ENCODE measurements at places on chromosomes 3 and 15. TPM values are rescaled to one million over a fixed set of nuclear protein-coding genes. Genes with fewer than 3 reads are reported as not detected.

DNA sequence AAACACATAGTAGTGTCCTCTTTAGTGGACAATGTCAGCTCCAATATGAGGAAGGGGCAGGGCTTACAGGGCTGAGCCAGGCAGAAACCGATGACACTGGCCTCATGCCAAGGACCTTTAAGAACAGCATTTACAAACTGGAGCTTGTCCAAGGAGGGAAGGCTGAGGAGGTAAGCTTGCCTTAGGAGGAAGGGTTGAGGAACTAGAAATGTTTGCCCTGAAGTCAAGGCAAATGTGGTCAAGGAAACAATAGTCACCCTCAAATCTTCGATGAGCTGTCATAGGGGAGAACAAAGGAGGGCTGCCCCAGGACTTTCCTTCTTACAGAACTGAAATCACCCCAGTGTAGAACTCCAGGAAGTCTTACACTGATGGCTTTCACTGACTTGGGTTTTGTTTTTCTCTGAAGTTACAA, 136.4 kb downstream of the LIPC start:
- DNase-seq, result peak; percentile 64

DNA sequence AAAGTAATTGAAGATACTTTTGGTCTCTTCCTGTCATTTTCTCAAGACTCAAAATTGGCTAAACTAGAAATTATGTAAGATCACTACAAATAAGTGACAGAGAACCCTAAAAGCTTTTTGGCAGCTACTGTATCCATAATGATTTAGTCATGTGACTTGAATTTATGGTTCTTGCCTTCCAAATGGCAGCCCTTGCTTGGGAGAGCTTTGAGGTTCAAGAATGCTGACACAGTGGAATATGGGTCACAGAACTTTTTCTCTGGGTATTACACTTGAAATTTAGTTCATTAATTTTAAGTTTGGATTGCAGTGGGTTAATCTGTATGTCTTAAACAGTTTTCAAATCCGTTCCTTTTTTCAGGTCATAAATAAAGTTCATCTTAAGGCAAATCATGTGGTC, 14.0 kb downstream of the LMLN start:
- no peak for DNase-seq

DNA sequence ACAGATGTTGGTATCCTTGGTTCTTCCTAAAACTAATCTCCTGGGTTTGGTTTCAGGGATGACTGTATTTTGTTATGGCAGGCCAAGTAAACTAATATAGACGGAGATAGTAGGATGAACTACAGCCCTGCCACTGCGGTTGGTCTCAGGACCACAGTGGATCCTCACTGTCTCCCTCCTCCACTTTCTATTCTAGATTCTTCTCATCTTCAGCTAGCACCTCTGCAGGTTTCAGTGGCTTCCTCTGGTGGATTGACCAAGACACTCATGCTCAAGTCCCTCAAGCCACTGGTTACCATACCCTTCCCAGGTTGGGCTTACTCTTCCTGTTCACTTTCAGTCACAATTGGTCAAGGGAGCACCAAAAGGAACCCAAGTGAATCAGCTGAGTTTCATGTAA, 71.1 kb upstream of the CLDN18 start:
- no peak for DNase-seq

- no peak for DNase-seq
Measured at GRCh38 chr3:117762621-117763037, 1053.0 kb downstream of the TUSC7 start.

DNA sequence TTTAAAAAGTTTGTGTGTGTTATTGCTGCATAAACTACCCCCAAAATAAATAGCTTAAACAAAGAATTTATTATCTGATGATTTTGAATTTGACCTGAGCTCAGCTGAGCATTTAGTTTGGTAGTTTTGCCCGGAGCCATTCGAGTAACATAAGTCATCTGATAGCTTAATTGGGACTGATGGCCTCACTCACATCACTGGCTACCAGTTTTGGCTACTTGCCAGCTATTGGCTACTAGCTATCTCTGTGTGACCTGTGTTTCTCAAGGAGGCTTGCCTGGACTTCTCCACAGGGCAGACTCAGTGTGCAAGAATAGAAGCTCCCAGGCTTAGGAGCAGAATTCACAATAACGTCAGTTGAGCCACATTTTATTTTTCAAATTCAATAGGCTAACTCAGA, 9.0 kb downstream of the CNTN3 start:
- DNase-seq, result no peak

DNA sequence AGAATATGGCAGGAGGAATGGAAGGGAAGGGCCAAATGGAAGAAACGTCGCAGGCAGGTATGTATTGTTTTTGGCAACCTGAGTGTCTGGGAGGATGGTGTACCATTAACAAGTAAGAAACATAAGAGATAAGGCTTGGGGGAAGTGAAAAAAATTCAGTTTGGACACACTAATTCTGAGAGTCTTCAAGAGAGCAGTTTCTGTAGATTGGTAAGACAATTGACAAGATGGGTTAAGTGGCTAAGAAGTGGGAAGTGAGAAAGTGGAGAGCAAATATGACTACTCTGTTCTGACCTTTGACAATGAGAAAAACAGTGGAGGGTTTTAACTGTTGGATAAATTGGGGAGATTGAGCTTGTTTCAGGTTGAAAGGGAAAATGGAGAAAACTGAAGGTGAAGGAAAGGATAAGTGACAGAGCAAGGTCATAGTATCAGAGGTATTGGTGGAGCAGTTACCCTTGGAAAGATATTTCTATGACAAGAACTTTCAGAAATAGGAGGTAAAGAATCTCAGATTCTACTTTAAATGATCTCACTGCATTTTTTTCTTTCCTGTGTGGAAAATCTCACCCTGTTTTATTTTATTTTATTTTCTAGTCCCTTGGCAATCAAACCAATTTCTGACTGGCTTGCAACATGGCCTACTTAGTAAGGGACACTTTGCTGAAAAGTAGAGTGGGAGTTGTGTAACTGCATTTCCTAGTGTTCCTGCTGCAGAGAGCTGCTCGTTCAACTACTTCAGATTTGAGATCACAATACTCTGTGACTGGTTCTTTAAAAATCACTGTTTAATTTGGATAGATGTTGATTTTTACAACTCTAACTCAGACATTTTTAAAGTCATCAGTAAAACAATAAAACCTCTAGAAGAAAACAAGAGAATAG, 23.1 kb upstream of the GABPB1 start:
- DNase-seq, result no peak

DNA sequence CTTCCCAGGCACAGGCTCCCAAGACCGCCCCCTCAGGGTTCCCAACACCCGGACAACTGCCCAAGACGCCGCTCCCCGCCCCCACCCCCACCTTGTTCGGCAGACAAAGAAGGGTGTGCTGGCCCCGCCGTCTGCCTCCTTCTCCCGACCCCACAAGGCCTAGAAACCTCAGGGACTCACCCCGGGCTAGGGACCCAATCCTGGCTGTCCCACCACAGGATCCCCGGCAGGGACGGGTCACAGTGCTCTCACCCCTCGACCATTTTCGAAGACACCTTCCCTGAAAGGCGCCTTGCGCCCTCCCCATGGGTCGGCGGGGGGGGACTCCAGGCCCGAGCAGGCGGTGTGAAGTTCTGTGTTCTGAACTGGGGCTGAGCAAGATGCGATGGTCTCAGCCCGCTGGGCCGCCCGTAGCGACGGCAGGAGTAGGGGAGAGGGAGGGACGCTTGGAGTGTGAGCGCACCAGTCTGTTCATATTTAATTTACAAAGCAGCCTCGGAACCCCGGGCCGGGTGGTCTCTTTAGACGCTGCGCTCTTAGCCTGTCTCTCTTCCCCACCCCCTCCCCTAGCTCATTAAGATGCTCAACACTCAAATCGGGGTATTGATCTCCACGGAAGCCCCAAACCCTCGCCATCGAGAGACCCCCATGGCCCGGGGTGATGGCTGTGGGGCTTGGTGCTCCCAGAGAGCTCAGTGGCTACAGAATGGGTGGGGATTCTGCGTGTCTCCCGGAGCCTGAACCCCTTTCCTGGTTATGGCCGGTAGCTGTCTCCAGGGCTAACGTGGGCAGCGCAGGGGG, 1.4 kb upstream of the ISLR2 start:
- no peak for DNase-seq

- DNase-seq, result no peak
Measured at GRCh38 chr3:121592856-121593702, at the start of gene FBXO40. TSS of gene FBXO40 (plus strand) at chr3:121593379. CDS start at chr3:121620576, 27,197 bp downstream.

DNA sequence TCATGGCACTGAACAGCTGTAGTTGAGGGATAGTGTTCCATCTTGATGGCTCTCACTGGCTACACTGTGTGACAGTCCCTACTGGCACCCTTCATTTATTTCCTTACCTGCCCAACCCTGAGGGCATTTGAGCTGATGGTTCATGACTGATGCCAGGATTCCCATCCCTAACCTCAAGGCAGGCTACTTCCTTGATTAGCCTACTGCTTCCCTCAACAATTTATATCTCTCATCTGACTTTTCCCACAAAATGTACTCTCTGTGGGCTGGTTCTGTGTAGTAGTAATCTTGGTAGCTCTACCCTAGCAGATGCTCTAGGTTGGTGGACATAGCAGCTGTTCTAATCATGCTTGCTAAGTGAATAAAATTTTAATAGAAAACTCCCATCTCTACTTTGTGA, 106.0 kb downstream of the THRB start:
- DNase-seq, result no peak

DNA sequence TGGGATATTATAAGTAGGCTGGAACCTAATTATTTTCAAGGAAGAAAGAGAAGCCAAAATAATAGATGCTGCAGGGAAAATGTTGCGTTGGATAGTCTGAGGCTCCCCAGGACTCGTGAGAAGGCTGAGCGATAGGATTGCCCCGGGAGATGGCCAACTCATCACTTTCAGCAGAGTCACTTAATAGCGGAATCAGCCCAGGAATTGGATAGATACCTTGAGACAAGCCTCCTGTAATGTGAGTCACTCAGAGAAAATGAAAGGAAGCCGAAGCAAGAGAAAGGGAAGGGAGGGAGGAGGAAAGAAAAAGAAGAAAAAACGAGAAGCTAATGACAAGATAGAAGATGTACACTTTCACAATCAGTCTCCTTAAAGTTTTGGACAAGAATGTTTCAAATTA, 94.3 kb downstream of the SQOR start:
- no peak for DNase-seq

DNA sequence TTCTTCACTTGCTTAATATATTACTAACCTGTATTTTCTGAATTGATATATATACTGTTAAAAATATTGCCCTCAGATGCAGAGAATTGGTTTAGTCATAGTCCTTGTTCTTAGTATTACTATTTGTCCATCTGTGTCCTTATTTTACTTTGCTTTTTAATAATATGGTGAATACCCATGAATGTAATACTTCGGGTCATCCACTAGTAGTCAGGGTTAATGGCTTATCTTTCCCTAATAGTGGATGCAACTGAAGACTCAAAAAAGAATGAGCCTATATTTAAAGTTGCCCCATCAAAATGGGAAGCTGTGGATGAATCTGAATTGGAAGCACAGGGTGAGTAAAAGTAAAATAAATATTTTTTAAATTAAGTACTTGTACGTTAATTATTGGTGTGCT, 36.5 kb downstream of the U2SURP start:
- DNase-seq, result no peak

DNA sequence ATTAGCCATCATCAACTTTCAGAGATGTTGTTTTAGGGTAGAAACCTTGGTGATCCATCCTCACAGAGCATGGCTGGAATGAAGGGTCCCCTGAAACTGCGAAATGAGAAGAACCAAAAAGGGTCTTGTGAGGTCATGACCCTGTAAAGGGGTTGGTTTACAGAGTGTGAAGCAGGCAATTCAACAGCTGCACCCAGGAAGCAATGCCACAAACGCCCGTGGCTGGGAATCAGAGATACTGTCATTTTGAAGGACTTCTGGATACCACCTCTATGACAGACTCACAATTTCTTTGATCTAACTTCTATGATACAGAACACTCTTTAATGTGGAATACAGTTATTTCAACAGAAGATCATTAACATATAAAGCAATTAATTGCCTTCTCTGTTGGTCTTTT, 79.1 kb downstream of the GREM1 start:
- no peak for DNase-seq

GRCh38 chr15:37037071-37037655, 63.2 kb downstream of the MEIS2 start:
- DNase-seq, result no peak

DNA sequence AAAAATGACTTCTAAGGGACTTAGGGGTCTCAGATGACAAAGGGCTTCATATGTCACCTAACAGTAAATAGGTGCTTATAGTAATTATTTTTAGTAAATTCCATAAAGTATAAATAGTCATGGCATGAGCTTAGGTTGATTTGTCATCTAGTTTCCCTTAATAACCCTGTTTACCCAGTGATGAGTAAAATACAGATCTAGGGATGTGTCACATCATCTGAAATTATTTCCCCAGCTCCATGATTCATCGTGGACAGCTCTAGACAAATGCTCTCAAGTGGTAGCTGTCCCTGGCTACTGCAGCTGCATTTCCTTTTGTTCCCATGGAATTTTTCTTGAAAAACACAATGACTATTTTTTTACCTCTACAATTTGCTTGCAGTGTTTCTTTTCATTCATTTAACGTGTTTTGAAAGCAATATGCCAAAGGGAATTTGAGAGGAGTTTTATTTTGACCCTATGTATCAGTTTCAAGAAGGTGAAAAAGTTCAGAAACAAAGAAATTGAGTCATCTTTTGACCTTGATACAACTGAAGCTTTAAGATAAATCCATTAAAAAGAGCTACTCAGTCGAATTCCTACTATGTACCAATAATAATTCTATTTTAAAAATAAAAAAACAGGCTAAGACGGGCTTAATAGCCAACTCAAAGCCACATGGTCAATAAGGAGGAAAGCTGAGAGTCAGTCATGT, 241.6 kb downstream of the KCNMB2 start:
- DNase-seq, result no peak

DNA sequence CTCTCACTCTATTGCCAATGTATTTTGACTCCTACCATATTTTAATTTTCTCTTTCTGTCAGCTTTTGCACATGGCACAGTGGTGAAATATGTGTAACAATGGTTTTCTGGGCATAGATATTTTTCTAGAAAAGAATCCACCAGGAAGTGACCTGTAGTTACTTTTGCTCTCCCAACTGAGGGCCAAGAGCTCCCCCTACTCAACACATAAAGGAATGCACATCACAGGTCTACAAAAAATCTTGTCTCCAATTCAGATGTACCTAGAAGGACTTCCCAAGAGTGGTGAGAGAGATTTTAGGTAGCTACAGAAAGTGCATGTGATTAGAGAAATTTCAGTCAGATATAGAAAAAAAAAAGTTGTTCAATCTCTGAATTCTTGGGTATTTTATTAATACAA, 15.6 kb downstream of the CPA3 start:
- DNase-seq, result no peak

The ERICH6 gene
- total RNA-seq, result 0.49 TPM

The CTXND1 gene
- total RNA-seq, result 6.3 TPM

The PTX3 gene
- 4.2 TPM for total RNA-seq

The FAM3D gene
- not detected for total RNA-seq

The DNAH12 gene
- total RNA-seq, result 0.80 TPM

The EPHB3 gene
- total RNA-seq, result 15.2 TPM

The ADGRG7 gene
- not detected for total RNA-seq

The SNTN gene
- not detected for total RNA-seq

The VGLL3 gene
- total RNA-seq, result 130 TPM

The ARRDC4 gene
- total RNA-seq, result 48.2 TPM
